ENCODE measurements at places on chromosomes 2 and 18.

GRCh38 chr18:72086421-72086820 lies 457.7 kb downstream of the CBLN2 start:
- peak; percentile 12 for DNase-seq

- peak; percentile 29 for DNase-seq
Measured at GRCh38 chr2:159879051-159879604, 81.1 kb upstream of the CD302 start.

DNA sequence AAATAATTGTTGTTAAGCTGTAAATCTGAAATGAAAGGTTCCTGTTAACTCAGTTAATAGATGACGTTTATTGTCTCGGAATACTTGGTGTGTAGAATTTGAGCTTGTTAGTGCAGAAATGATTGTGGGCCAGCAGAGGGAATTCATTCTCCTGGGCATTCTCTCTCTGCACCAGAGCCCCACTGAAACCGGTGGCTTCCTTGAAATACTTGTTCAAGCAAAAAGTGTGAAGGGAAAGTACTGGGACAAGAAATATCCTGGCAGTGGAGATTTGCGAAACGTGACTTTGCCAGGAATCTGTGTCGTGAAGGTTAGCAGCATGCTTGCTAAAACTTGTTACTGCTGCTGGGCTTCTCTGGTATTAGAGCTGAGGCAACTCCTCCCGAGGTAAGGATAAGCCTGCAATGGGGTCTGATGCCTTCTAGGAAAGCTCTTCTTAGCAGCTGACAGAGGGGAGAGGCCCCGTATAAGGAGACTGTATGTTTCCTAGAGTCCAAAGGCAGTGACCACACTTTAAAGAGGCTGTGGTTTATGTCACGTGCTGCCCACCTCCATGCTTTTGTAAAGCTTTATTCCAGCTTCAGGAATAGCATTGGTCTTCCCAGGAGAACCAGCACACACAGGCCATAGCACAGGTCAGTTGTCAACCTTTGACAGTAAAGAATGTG lies 2.0 kb downstream of the ITGA6 start:
- DNase-seq = peak; percentile 43

DNA sequence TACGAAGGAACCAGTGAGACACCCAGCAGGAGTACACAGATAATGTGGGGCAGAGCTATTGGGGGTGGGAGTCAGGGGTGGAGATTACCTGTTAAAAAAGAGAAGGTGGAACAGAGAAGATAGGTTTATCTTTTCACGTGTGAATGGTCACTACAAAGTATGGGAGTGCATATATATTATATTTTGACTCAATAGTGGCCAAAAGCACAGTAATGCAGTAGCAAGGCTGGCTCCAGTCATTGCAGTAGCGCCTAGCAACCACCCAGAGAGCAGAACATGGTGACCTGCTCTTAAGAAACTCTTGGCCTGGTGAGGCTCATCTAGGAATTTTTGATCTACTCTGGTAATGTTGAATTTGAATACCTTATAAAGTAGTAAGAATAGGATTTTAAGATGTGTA lies 1.0 kb downstream of the IMPACT start:
- DNase-seq = peak; percentile 16

- DNase-seq = peak; percentile 57
Measured at GRCh38 chr2:172427990-172428831, 825 bp downstream of the ITGA6 start.

- DNase-seq = peak; percentile 59
Measured at GRCh38 chr2:25276569-25277465, 64.9 kb downstream of the DNMT3A start.

Data from foreskin fibroblast (primary cell).